ENCODE measurements at places on chromosomes 5 and 9.

DNA sequence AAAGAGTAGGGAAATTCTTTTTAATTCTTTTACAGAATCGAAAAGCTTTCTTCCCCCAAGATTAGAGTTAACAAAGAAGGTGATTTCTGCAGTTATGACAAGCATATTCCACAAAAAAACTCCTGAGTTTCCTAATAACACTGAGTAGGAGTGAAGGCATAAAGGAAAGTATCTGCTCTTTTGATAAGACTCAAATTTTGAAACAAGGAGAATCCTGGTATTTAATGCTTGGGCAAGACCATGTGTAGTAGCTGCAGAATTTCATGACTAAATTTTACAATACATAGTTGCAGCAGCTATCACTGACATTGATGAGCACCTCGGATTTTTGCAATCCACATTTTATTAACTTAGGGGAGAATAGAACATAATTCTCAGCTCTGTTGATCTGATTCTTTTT, 92.6 kb downstream of the MARCHF3 start:
- no peak for DNase-seq

DNA sequence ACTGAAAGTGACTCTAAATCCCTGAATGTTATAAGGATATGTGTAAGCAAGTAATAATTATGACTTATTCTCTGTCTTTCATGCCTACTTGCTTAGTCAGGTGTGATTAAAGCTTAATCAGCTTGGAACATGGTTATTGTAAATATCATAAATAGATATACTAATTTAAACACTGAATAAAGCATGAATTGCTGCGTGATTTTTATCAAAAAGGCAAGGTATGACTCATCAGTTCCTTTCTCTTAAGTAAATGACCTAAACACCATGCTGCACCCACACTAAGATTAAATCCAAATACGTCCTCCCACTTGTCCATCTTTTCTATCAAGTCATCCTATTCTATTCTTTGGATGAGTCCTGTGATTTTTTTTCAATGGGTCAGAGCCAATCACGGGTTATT, 124.6 kb upstream of the MTAP start:
- DNase-seq = peak; percentile 64

DNA sequence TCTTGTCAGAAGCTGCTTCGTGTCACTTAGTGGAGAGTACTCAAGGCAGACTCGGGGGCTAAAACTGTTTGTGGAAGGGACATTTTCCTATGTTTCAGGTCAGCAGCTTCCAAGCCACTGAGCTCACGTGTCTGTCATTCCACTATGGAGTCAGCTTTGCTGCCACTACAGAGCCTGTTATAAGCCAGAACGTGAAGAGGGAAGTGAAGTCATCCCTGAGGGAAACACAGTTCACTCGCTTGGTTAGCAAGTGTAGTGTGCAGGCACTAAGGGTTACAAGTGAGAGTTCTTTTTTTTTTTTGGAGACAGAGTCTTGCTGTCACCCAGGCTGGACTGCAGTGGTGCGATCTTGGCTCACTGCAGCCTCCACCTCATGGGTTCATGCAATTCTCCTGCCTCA, 24.5 kb upstream of the LTC4S start:
- no peak for DNase-seq

GRCh38 chr9:123772374-123772773, 157.6 kb downstream of the DENND1A start:
- peak; percentile 28 for DNase-seq

- DNase-seq = no peak
These were observed 7.5 kb downstream of the SLC6A19 start for GRCh38 chr5:1208743-1209488.

DNA sequence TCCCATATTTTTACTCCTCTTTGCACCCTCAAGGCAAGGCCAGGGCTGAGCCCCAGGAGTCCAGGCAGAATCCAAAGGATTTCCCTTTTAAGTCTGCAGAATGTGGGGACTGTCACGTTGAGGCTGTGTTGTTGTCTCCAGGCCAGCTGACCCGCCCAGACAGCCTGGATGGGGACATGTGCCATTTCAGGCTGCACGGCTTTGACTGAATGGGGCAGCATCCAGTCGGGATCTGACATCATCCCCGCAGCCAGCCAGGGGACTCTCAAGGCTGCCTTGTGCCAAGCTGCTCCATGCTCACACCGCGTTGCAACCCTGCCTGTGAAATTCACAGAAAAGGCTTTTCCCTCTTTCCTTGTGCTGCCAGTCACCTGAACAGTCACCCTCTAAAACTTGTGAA, 2.2 kb upstream of the ZNF366 start:
- DNase-seq = no peak
